WTC11 (cell line): ENCODE measurements at places on chromosomes 16 and 17. TPM values are rescaled to one million over a fixed set of nuclear protein-coding genes. Genes with fewer than 3 reads are reported as not detected.
A peak's percentile ranks its signal among the peaks of the same experiment; 100 is the strongest.

- DNase-seq: no peak
Observed at GRCh38 chr17:28327709-28328108, 7.6 kb downstream of the IFT20 start.

DNA sequence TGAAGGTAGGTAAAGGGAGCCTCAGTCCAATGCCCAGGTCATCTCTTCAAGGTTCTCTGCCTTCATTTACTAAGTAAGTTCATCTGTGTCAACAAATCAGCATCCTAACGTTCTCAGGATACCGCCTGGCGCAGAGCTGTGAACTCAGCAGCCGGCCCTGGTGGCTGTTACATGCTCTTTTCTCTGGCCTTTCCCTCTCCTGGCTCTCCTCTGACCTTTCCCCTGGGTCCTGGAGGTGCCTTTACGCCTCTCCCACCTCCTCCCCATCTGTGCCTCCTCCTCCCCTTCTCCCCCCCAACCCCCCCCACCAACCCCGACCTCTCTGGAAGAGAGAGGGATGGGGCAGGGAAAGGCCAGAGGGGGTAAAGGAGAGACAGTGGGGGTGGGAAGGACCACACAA lies 19.5 kb downstream of the COTL1 start:
- DNase-seq: no peak

DNA sequence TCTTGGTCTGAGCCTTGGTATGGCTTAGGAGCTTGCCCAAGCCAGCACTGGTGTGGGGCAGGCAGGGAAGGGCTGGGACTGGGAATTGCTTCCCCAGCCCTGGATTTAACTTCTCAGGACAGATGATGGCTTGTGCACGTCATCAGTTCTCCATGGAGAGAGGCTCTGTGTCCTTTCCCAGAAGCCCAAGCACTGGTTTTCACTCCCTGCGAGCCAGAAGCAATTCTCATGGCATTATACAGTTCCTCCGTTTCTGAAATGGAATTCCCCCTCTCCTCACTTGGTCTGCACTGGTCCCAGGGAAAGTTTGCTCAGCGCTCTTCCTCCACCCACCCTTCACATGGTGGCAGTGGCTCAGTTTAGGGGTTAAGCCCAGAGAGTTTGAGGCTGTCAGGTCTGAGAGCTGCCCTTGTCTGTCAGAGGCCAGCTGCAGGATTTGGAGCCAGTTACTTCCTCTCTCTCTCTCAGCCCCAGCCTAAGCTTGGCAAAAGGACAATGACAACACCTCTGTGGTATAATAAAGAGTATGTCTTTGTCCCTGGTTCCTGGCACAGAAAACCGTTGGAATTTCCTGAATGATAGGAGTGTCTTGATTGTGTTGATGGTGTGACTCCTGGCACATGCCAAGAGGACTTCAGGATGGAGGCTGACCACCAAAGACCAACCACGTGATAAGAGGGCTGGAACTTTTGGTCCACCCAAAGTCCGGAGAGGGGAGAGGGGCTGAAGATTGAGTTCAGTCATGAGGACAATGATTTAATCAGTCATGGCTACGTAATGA lies 219.6 kb upstream of the TNRC6C start:
- DNase-seq: peak; percentile 7

- no peak for DNase-seq
Observed at GRCh38 chr17:79925242-79925957, 86.2 kb upstream of the CBX4 start.

DNA sequence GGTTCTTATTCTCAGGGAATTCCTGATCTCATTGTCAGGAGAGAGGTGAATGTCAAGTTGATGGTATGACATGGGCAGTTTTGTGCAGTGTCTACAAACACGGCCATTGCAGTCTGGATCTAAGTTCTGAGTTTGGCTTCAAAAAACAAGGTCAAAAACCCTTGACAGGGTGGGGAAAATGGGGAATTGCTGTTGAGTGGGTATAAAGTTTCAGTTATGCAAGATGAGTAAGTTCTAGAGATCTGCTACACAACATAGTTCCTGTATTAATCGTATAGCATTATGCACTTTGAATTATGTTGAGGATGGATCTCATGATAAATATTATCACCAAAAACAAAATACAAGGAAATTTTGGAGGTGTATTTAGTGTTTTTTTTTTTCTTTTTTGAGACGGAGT lies 36.6 kb upstream of the CARMIL2 start:
- DNase-seq: no peak

- no peak for DNase-seq
Observed at GRCh38 chr17:44071772-44072171, 1.2 kb downstream of the G6PC3 start.

- no peak for DNase-seq
Observed at GRCh38 chr16:85266857-85267256, 154.6 kb upstream of the CIBAR2 start.

- no peak for DNase-seq
Observed at GRCh38 chr17:282000-282911, 70.4 kb downstream of the RPH3AL start.

GRCh38 chr16:51184702-51185433 lies 33.8 kb upstream of the SALL1 start:
- no peak for DNase-seq

DNA sequence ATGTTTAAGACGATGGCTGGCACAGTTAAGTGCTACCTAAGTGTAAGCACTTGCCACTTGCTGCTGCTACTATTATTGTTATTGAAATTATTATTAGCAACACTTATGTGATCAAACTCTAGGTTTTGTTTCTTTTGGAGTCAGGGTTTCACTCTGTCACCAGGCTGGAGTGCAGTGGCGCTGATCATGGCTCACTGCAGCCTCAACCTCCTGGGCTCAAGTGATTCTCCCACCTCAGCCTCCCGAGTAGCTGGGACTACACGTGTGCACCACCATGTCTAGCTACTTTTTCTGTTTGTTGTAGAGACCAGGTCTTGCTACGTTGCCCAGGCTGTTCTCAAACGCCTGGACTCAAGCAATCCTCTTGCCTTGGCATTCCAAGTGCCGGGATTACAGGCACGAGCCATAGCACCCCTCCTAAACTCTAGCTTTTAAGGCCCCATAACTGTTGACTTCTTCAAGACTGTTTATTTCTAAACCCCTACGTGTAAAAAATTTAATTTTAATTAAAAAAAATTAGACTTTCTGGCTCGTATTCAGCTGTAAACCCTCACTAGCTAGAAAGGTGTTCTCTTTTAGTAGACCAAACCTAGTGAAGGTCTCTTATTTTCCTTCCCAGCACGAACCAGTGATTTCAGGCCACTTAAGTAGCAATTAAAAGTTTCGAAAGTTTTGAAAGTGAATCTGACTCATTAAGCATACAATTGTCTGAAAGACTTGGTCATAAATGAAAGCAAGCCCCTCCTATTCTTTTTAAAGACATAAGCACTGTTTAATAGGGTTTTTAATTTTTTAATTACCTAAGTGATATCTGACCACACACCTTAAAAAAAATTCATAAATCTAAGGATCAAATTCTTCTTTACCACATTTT lies 11.7 kb upstream of the SCNN1B start:
- DNase-seq: no peak

- no peak for DNase-seq
Observed at GRCh38 chr16:88366032-88366703, 16.6 kb upstream of the ZNF469 start.

The ENPP7 gene
- total RNA-seq: 0.11 TPM in 1 of 3 replicates, not detected in the others

The SYT17 gene
- 5.5 to 6.8 TPM (median 6.3 TPM) in 3 replicates for total RNA-seq

The PRR11 gene
- 70.3 to 90.4 TPM (median 70.5 TPM) in 3 replicates for total RNA-seq
